ENCODE measurements at places on chromosomes 1 and 21. TPM values are rescaled to one million over a fixed set of nuclear protein-coding genes. Genes with fewer than 3 reads are reported as not detected.
A peak's percentile ranks its signal among the peaks of the same experiment; 100 is the strongest.

DNA sequence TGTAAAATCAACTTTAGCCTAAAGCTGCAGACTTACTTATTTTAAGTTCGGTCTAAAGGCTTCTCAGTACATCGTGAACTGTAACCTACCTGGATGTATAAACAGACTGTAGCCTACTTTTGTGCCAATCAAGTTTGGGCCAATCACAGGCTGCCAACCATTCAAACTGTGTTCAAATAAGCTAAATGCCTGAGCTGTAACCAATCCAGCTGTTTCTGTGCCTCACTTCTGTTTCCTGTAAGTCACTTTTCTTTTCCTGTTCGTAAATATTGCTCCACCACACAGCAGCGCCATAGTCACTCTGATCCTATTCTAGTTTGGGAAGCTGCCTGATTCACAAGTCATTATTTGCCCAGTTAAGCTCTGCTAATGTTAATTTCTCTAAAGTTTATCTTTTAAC is 37.5 kb upstream of the SLAMF9 start:
- H3K4me3 ChIP-seq: no peak overlapping the region
- H3K27ac ChIP-seq: no peak overlapping the region
- H3K4me1 ChIP-seq: peaks cover 3% of the 10 kb centered on the region

- no peak for DNase-seq
- no peak overlapping the region for H3K27ac ChIP-seq
- H3K36me3 ChIP-seq: peaks cover 11% of the 10 kb centered on the region
- no peak overlapping the region for H3K4me3 ChIP-seq
- H3K4me1 ChIP-seq: peaks cover 24% of the 10 kb centered on the region
These were observed 3.2 kb upstream of the SRRM1 start for GRCh38 chr1:24639881-24640280.

DNA sequence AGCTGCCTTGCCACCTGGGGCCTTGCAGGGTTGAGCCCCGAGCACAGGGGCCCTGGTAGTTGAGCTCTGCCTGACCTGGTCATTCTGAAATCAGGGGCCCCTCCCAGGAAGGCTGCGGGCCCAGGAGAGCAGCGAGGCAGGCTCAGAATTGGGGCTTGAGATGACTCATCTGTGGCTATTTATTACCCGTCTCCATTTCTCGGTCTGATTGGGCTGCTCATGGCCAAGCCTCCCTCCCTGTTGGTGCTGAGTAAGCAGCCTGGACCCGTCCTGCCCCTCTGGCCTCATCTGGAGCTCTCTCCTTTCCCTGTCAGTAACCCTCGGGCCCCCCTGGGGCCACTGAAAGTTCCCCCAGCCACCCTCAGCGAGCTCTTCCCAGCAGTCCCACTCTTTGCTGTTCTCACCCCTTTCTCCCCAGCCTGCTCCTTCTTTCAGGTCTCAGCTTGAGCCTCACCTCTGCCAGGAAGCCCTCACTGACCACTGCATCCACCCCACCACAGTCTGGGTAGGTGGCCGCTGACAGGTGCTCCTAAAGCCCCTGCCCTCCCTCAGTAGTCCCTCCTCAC is 11.0 kb upstream of the TNFRSF8 start:
- peak overlapping the region; percentile 73 for H3K27ac ChIP-seq
- H3K4me1 ChIP-seq: peaks cover 42% of the 10 kb centered on the region
- H3K36me3 ChIP-seq: no peaks in the 10 kb centered on the region
- DNase-seq: peak; percentile 75
- no peaks in the 10 kb centered on the region for H3K27me3 ChIP-seq
- peak overlapping the region; percentile 52 for H3K4me3 ChIP-seq

PRDM2 gene
- 45.9 TPM for total RNA-seq

APCS gene
- total RNA-seq: not detected

All from activated CD4-positive, alpha-beta T cell treated with anti-CD3 and anti-CD28 coated beads, Interleukin-2, amount 10 ng/mL, durations not matched to agents 24 days and 14 days (primary cell).